ENCODE measurements at places on chromosomes 1 and 21. TPM values are rescaled to one million over a fixed set of nuclear protein-coding genes. Genes with fewer than 3 reads are reported as not detected.

The SLAMF1 gene
- 113 TPM for total RNA-seq

The CELSR2 gene
- total RNA-seq, result 2.2 TPM

The TMEM269 gene
- total RNA-seq, result not detected

The NSUN4 gene
- 21.0 TPM for total RNA-seq

The CLIC6 gene
- 0.08 TPM for total RNA-seq

The ZNF326 gene
- 14.9 TPM for total RNA-seq

The FLG2 gene
- total RNA-seq, result not detected

The OLFML3 gene
- total RNA-seq, result 0.20 TPM

The ACOT7 gene
- 58.6 TPM for total RNA-seq

The ARHGEF10L gene
- not detected for total RNA-seq

The PGBD5 gene
- not detected for total RNA-seq

- H3K4me3 ChIP-seq, result no peak overlapping the region
- peaks cover 6% of the 10 kb centered on the region for H3K36me3 ChIP-seq
- no peak for DNase-seq
- no peaks in the 10 kb centered on the region for H3K27me3 ChIP-seq
Measured at GRCh38 chr1:64920941-64921589, 45.3 kb downstream of the JAK1 start.

DNA sequence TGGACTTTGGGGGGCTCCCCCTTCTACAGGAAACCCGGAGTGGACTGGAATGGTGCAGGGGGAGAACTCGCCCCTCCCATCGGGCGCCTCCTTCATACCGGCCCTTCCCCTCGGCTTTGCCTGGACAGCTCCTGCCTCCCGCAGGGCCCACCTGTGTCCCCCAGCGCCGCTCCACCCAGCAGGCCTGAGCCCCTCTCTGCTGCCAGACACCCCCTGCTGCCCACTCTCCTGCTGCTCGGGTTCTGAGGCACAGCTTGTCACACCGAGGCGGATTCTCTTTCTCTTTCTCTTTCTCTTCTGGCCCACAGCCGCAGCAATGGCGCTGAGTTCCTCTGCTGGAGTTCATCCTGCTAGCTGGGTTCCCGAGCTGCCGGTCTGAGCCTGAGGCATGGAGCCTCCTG lies at the start of gene TNFRSF14:
Gene TNFRSF14, plus strand, starts transcription at position 95 of the 401 bp plus-strand sequence. Its CDS starts 294 bp downstream, at position 389.
- peak; percentile 85 for DNase-seq
- H3K27me3 ChIP-seq, result no peaks in the 10 kb centered on the region
- H3K4me1 ChIP-seq, result peaks cover 44% of the 10 kb centered on the region
- peak within 1 kb of the TSS; percentile 95 for H3K27ac ChIP-seq

DNA sequence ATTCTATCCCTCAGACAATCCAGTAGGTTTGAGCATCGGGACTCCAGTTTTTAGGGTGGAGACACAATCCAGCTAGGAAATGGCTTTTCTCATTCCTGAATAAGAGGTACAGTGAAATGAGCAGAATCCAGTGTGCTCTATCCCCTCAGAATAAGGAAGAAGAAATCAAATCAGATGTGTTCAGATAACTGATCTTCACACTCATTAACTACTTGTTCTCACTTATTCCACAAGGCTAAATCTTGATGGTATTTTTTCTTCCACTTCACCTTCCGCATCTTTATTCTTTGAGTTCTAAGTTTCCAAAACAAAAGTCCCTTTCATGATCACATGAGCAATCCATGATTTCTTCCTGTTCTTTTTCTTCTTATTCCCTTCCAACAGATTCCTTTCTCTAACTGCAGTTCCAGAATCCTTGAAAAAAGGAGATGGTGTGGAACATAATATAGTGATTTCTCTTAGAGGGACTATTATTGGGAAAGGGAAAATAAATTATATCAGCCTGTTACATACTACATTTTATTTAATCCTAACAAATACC lies 1.7 kb downstream of the SYT11 start:
- peaks cover 54% of the 10 kb centered on the region for H3K4me1 ChIP-seq
- DNase-seq, result no peak
- H3K27ac ChIP-seq, result peak overlapping the region; percentile 96
- no peaks in the 10 kb centered on the region for H3K27me3 ChIP-seq
- peak overlapping the region; percentile 85 for H3K4me3 ChIP-seq
- peaks cover 8% of the 10 kb centered on the region for H3K36me3 ChIP-seq

- no peak overlapping the region for H3K4me3 ChIP-seq
- H3K27ac ChIP-seq, result no peak overlapping the region
- no peaks in the 10 kb centered on the region for H3K27me3 ChIP-seq
- no peaks in the 10 kb centered on the region for H3K36me3 ChIP-seq
- no peaks in the 10 kb centered on the region for H3K4me1 ChIP-seq
- no peak for DNase-seq
Measured at GRCh38 chr1:186770421-186770820, 58.3 kb upstream of the PLA2G4A start.

- no peaks in the 10 kb centered on the region for H3K4me1 ChIP-seq
- no peak for DNase-seq
- no peak overlapping the region for H3K27ac ChIP-seq
- H3K36me3 ChIP-seq, result no peaks in the 10 kb centered on the region
Measured at GRCh38 chr1:54016343-54017282, 1.4 kb downstream of the LDLRAD1 start.

- no peaks in the 10 kb centered on the region for H3K27me3 ChIP-seq
- no peak overlapping the region for H3K4me3 ChIP-seq
- DNase-seq, result no peak
- H3K27ac ChIP-seq, result no peak overlapping the region
- no peaks in the 10 kb centered on the region for H3K36me3 ChIP-seq
- no peaks in the 10 kb centered on the region for H3K4me1 ChIP-seq
Measured at GRCh38 chr21:14712121-14712715, 166.1 kb upstream of the SAMSN1 start.

DNA sequence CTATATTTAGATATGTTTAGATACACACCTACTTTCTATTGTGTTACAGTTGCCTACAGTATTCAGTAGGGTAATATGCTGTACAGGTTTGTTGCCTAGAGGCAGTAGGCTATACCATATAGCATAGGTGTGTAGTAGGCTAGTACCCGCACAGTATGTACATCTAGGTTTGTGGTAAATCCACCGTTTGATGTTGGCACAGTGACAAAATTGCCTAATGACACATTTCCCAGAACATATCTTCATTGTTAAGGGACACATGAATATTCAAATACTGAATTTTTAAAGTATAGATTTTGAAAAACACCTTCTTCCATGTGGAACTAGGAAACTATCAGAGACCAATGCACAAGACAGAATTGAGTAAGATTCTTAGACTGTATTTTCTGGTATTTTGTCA lies 22.6 kb upstream of the PDC start:
- no peak overlapping the region for H3K4me3 ChIP-seq
- DNase-seq, result no peak
- no peaks in the 10 kb centered on the region for H3K4me1 ChIP-seq
- no peaks in the 10 kb centered on the region for H3K36me3 ChIP-seq
- no peak overlapping the region for H3K27ac ChIP-seq

DNA sequence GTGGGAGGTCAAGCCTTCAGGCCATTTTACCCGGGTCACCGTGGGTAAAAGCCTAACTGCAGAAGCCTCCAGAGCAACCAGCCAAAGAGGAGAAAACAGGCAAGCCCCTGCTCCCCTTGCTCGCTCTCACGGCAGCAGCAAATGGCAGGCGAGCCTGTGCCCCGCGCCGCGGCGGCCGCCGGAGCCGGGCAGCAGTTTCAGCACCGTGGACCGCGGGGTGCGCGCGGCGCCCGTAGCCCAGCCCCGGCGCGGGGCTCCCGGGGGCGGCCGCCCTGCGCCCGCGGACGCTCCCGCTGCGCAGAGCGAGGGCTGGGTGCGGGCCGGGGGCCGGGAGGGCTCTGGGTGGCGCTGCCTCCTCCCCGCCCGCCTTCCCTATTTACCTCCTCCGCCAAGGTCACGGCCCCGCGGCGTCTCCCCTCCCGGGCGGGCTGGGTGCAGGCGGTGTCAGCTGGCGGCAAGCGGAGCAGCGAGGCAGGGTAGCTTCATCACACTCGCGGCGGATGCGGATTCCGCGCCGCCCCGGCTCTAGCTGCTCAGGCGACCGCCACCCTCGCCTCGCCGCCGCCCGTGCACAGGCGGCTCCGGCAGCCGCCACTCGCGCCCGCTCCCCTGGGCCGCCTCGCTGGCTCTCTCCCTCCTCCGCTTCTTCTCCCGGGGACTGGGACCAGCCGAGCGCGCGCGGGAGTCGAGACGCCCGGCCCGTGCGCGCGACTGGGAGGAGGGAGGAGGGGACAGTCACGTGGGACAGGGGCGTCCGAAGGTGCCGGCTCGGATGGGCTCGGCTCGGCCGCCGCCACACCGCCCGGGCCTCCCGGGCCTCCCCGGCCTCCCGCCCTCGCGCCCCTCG lies at the start of gene RGS7:
Gene RGS7, minus strand, starts transcription at position 687 of the 847 bp plus-strand sequence.
- H3K4me1 ChIP-seq, result no peaks in the 10 kb centered on the region
- H3K4me3 ChIP-seq, result no peak within 1 kb of the TSS
- peaks cover 28% of the 10 kb centered on the region for H3K27me3 ChIP-seq
- H3K36me3 ChIP-seq, result no peaks in the 10 kb centered on the region

GRCh38 chr1:79052829-79053449 lies 46.4 kb upstream of the ADGRL4 start:
- no peaks in the 10 kb centered on the region for H3K36me3 ChIP-seq
- no peak for DNase-seq
- peak overlapping the region; percentile 45 for H3K4me3 ChIP-seq
- peaks cover 5% of the 10 kb centered on the region for H3K4me1 ChIP-seq

GRCh38 chr1:196877964-196878363 lies 9.9 kb upstream of the CFHR4 start:
- no peaks in the 10 kb centered on the region for H3K4me1 ChIP-seq
- DNase-seq, result no peak
- H3K27me3 ChIP-seq, result peaks cover 2% of the 10 kb centered on the region
- no peaks in the 10 kb centered on the region for H3K36me3 ChIP-seq

DNA sequence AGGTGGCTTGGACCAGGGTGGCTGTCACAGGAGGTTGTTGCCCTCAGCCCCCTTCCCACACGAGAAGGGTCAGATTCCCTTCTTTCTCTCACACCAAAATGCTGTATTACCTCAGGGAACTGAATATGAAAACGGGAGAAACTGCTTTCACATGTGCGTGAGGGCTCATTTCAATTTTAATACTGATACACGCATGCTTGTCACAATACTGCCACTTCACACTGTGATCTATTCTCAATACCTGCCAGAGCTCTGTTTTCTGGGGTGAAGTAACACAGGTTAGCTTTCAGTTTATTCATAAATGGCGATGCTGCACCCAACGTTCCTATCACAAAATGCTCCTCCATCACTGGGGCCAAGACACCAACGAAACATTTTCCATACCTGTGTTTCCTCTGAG lies 181.8 kb downstream of the APP start:
- DNase-seq, result no peak
- no peaks in the 10 kb centered on the region for H3K4me1 ChIP-seq
- no peaks in the 10 kb centered on the region for H3K36me3 ChIP-seq

DNA sequence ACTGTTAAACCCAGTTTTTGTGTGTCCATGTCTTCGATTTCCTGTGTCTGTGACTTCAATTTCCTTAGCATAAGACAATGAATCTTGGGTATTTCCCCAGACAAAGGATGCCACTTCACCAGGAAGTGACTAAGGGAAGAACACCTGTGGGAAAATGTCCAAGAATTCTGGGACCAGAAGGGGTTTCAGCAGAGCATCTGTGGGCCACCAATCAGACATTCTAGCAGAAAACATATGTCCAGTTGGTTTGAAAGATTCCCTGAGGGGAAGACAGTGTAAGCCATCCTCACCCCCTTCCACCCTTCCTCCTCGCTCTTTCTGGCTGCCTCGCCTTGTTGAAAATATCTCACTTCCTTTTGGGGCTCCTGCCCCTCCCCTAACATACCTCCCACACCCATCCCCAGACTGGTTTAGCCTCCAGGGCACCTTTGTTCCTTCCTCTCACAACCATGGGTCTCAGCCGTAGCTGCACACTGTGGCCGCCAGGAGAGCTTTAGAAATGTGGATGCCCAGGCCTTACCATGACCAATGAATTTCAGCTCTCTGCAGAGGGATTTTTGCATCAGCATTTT lies 25.5 kb upstream of the IFNAR1 start:
- H3K36me3 ChIP-seq, result peaks cover 30% of the 10 kb centered on the region
- H3K27me3 ChIP-seq, result no peaks in the 10 kb centered on the region
- H3K4me3 ChIP-seq, result no peak overlapping the region
- DNase-seq, result peak; percentile 32
- peak overlapping the region; percentile 60 for H3K27ac ChIP-seq

DNA sequence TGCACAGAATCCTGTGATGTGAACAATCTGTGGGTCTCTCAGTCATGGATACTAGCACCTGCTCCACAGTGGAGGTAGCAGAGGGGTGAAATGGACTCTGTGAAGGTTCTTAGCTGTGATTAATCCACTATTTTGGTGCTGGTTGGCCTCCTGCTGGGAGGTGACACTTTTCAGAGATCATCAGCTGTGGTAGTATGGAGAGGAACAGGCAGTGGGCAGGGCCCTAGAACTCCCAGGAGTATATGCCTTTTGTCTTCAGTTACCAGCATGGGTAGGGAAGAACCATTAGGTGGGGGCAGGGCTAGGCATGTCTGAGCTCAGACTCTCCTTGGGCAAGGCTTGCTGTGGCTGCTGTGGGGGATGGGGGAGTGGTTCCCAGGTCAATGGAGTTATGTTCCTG lies 54.0 kb upstream of the KCNJ15 start:
- H3K4me3 ChIP-seq, result no peak overlapping the region
- H3K4me1 ChIP-seq, result no peaks in the 10 kb centered on the region
- no peaks in the 10 kb centered on the region for H3K36me3 ChIP-seq
- no peaks in the 10 kb centered on the region for H3K27me3 ChIP-seq
- DNase-seq, result no peak

DNA sequence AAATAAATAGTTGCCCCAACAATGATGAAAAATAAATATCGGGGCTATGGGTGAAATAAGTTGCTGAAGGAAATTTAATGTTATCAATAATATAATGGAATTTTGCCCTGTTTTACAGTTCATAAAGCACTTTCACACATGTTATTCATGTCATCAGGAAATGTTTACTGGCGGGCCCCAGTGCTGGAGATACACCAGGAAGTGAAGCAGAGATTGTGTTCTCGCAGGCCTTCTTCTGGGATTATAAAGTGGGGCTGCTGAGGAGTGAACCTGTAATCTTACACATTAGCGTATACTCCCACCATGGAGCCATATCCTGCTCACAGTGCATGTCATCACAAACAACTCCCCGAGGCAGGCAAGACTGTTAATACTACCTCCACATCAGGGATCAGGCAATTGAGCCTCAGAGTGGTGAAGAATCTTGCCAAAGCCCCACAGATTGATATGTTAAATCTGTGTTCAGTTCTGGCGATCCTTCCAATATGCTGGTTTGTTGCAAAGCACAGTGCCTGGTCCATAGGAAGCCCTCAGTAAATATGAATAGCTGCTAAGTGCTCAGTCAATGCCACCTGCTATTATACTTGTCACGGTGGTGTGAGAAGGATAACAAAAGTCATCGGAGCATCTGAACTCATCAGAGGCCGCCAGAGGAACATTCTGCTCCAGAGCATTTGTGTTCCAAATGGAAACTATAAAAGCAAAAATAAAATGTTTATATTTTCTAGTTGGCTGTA lies 104.4 kb upstream of the UBE2U start:
- H3K4me1 ChIP-seq, result no peaks in the 10 kb centered on the region
- H3K27ac ChIP-seq, result no peak overlapping the region
- H3K36me3 ChIP-seq, result no peaks in the 10 kb centered on the region

Measured in activated CD4-positive, alpha-beta memory T cell treated with anti-CD3 and anti-CD28 coated beads, Interleukin-2, amount 10 ng/mL, durations not matched to agents 7 days and 5 days (primary cell).